ENCODE measurements at places on chromosomes 4 and X.

DNA sequence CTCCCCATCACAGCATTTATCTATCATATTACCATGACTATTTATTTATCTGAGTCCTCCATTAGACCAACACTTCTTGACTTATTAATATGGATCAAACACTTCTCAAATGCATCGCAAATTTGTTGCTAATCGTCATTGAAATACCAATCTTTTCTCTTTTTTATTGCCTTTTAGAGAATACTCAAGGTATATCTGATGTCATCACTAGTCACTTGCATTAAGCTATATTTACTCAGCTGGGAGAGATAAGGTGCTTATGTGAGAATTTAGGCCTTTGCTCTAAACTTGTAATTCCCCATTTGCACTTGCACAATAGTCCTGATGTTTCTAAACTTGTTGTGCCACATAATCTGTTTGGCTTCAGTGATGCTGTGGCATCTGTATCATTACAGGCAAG, 95.0 kb downstream of the RASGEF1B start:
- no peak for DNase-seq

- DNase-seq, result no peak
Observed at GRCh38 chrX:63765712-63766111, 19.3 kb downstream of the ARHGEF9 start.

DNA sequence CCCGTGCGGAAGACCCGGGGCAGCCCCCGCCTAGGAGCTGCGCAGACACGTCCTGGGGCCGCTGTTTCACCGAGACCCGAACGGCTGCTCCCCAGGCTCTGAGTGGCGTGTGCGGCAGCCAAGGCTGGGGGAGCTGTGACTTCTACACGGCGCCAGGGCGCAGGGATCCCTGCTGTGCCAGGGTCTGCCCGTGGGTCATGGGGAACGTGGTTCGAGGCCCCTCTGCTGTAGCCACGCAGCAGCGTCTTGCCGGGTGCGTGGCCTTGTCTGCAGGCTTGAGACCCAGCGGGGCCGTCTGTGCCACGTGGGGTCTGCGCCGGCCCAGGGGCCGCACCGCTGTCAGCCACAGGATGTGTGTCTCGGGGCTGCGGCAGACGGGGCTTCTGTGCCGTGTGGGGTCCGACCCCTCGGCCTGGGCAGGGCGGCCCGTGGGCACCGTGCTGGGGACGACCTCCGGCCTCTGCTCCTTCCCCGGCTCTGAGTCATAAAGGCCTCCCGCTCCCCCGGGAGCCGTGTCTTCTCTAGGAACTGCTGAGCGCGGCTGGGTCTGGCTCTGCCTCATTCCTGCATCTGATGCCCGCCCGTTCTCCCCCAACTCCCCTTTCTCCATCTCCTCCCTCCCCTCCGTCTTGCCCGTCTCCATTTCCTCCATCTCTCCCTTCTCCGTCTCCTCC, 12.7 kb upstream of the GTPBP6 start:
- DNase-seq, result no peak

DNA sequence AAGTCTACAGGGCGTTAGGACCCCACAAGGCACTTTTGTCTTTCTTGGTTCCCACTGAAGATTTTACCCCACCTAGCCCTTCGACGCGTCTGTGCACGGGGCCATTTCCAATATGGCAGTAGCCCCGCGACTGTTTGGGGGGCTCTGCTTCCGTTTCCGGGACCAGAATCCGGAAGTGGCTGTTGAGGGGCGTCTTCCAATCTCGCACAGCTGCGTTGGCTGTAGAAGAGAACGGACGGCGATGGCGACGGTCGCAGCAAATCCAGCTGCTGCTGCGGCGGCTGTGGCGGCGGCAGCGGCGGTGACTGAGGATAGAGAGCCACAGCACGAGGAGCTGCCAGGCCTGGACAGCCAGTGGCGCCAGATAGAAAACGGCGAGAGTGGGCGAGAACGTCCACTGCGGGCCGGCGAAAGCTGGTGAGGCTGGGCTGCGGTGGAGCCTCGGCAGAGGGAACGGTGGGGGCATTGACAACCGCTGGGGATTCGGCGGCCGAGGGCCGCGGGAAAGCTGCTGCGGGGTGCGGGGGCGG, at the start of gene USP11:
USP11 (plus strand) TSS at position 207 of the 530 bp plus-strand sequence; CDS start at position 242, 35 bp downstream.
- peak; percentile 35 for DNase-seq

DNA sequence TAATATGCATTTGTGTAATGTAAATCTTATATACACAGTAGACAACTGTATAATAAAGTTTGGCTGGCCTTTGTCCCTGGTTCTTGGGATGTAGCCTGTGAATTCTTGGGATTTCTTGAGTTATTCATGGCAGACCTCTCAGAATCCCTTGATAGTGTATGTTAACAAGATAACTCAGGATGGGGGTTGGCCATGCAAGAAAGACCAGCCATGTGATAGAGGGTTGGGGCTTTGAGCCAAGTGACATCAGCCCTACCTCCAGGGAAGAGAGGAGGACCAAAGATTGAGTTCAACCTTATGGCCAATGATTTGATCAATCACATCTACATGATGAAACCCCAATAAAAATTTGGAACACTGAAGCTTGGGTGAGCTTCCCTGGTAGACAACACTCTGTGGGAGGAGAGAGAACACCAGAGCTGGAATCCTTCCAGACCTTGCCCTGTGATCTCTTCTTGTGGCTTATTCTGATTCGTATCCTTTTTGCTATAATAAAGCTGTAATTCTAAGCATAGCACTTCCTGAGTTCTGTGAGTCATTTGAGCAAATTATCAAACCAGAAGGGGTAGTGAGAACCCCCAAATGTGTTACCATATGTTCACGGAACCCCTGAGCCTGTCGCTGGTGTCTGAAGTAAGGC, 11.3 kb downstream of the SLC2A9 start:
- no peak for DNase-seq

- DNase-seq, result no peak
Observed at GRCh38 chr4:158346576-158346975, 136.3 kb downstream of the TMEM144 start.

- no peak for DNase-seq
Observed at GRCh38 chr4:7854697-7855370, 84.8 kb downstream of the AFAP1 start.

DNA sequence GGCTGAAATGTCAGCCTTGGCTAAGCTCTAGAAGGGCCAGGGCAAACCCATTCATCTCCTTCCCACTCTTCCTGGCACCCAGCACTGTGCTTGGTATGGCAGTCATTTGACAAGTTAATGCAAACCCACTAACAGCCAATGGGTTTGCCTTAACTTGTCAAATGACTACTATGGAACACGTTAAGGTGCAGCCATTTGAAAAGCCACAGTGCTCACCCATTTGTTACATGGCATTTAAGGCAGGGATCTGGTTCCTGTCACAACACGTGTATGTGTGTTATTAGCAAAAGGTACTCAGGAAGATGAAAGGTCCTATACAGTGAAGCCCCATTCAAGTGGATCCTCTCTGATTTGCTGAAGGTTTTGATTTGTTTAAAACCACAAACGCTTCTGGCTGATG, 7.2 kb downstream of the CRMP1 start:
- DNase-seq, result no peak

DNA sequence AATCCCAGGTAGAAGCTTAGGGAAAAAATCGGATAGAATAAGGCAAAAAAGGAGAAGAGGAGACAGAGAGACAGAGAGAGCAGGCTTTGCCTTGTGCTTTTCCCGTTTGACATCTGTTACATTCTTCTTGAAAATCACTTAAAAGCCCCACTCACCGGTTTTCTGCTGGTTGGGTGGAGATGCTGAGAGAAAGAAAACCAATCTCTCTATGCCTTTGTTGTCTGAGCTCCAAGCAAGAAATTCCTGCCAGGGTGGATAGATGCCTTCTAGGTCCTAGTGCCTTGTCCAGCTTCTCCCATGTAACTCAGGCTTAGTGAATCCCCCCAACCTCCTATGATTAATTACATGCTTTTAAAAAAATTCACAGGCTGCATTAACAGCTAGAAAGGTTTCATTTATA, at the start of gene DCX:
DCX (minus strand) TSS at position 210 of the 400 bp plus-strand sequence. CDS start 1,794 bp downstream, outside the sequence.
- DNase-seq, result peak; percentile 21

DNA sequence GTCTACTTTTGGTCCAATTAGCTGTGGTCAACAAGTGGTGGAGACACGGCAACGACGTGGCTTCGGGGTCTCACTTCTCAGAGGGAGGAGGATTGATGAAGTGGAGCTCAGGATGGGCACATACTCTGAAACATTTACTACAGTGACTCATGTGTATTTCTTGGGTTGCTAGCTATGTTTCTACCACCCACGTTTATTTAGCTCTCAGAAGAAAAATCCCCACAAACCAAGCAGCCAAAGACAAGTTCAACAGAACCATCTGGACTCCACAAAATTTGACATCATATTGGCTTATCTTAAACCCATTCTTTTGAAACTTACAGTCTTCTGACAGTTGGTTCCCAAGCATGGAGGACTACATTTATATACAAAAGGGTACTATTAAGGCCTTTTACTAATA, 158.0 kb downstream of the CBLL2 start:
- DNase-seq, result no peak

GRCh38 chrX:133994576-133994975, 9.2 kb upstream of the GPC3 start:
- DNase-seq, result no peak

DNA sequence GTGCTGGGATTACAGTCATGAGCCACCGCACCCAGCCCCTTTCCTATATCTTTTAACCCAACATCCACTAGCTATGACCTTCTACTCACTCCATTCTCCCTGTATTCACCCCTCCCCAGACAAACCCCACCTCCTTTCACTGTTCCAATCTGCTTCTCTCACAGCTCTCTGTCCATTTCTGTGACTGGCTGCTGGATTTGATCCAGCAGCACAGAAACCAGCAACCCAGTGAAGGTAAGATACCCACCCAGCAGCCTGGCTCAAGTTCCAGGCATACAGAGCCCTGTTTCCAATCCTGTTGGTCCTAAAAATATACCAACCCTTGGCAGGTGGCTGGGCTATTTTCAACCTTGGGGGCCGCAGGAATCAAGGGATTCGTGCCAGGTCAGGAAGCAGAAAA, 56.9 kb upstream of the SMIM10 start:
- DNase-seq, result peak; percentile 86

DNA sequence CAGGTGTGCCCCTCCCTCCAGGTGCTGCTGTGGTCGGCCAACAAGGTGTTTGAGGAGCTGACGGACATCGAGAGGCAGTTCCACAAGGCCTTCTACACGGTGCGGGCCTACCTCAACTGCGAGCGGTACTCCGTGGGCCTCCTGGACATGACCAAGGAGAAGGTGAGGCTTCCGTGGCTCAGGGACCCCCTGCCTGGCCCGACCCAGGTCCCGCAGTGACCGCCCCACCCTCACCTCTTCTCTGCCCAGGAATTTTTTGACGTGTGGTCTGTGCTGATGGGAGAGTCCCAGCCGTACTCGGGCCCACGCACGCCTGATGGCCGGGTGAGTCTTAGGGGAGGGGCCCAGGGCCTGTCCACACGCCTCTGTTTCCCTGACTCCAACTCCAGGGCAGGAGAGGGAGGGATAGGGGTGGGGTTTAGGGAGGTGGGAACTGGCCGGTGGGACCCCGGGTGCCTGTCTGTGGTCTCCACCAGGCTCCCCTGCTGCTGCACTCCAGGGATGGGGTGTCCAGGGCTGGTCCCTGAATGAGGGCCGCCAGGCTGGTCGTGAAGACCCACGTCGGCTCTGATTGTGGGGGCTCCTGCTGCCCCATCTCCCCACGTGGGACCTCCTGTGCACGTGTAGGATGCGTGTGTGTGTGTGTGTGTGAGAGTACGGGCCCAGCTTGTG, 20.1 kb downstream of the ATP5ME start:
- DNase-seq, result no peak

DNA sequence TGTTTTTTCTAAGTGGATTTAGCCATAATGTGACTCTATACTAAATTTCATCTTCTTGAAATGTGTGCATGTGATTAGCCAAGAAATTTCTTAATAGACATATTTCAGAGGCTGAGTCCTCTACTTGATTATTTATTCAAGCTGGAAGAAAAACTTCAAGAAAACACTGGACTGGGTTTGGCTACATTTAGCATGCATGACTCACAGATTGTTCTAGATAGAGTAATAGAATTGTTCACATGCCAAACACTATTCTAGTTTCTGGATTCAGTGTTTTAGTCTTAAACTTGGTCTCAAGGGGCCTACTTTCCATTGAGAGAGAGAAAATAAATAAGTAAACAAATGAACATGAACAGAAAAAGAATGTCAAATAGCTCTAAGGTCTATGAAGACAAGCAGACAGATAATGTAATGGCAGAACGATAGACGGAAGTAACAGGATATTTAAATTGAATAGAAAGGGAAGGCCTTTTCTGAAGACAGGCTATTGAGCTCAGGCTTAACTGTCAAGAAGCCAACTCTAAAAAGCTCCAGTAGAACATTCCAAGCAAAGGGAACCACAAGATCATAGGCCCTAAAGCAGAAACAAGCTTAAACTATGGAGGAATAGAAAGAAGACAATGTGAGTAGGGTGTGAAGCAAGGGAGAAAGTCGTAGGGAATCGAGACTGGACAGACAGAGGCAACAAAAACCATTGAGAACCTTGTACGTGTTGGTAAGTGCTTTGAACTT, 104.6 kb downstream of the TMEM144 start:
- no peak for DNase-seq

DNA sequence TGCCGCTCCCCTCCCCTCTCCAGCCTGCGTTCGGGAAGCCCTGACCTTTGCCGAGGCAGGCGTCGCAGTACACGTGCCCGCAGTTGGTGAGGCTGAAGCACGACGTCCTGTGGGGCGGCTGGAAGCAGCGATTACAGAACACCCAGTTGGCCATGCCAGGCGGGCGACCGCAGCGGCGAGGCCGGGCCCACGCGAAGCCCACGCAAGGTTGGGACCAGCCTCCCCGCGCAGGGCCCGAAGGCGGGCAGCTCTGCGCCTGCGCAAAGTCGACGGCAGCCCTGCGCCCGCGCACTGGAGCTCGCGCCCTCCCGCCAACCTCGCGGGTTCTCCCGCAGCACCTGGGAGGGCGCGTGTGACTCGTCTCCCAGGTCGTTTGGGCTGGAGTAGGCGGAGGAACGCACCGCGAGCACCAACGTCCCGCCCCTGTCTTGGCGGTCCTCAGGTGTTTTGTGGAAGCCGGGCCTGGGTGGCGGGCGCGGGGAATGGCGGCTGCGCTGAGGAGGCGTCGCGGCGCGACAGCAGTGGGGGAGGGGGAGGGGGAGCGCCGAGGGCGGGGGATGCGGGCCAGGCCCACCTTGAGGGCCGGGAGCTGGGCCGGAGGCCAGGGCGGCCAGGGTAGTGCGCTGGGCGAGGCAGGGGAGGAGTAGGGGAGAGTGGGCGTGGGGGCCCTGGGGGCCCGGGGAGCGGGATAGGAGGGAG, at the start of gene RNF212:
RNF212 (minus strand) TSS at position 254 of the 699 bp plus-strand sequence; CDS start at position 154, 100 bp downstream.
- no peak for DNase-seq

DNA sequence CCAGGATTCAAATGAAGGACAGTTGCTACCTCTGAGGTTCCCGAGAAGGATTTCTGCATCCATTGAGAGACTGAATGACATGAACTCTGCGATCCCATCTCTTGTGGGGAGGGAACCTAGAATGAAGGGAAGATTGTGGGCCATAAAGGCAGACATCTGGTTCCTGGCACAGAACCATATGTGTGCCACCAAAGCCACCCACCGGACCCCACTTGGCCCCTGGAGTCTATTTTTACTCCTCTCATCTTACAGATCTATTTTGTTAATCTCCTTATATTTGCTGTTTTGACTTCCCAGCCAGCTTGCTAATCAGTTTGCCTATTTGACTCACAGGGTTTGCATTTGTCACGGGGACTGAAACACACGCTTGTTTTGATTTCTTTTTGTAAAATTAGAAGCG, 7.3 kb downstream of the SOD3 start:
- DNase-seq, result no peak

Measured in NCI-H1694 (cell line).